ENCODE measurements at places on chromosomes 12 and 14.
A peak's percentile ranks its signal among the peaks of the same experiment; 100 is the strongest.

GRCh38 chr12:21113266-21113665 lies 17.7 kb upstream of the SLCO1B1 start:
- no peak for DNase-seq

GRCh38 chr12:70664465-70664881 lies 27.2 kb upstream of the PTPRB start:
- peak; percentile 64 for DNase-seq

- DNase-seq, result no peak
Observed at GRCh38 chr14:24274101-24274543, 2.7 kb upstream of the RABGGTA start.

DNA sequence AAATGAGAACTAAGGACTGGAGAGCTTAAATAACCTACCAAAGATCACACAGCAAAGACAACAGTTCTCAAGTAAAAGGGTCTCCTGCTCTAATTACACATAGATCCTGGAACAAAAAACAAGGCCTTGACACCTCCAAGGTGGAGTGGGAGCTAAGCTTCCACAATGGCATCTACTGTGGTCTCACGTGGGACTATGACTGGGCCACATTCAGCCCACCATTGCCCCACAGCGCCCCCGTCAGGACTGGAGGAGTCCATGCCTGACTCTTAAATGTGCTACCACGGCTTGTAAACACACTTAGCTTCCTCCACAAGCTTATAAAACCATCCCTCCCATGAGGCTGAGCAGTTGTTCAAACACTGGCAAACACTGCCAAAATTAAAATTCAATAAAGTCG lies 88.5 kb downstream of the GCH1 start:
- DNase-seq, result no peak

GRCh38 chr14:78071016-78071549 lies 99.1 kb upstream of the NRXN3 start:
- DNase-seq, result no peak

DNA sequence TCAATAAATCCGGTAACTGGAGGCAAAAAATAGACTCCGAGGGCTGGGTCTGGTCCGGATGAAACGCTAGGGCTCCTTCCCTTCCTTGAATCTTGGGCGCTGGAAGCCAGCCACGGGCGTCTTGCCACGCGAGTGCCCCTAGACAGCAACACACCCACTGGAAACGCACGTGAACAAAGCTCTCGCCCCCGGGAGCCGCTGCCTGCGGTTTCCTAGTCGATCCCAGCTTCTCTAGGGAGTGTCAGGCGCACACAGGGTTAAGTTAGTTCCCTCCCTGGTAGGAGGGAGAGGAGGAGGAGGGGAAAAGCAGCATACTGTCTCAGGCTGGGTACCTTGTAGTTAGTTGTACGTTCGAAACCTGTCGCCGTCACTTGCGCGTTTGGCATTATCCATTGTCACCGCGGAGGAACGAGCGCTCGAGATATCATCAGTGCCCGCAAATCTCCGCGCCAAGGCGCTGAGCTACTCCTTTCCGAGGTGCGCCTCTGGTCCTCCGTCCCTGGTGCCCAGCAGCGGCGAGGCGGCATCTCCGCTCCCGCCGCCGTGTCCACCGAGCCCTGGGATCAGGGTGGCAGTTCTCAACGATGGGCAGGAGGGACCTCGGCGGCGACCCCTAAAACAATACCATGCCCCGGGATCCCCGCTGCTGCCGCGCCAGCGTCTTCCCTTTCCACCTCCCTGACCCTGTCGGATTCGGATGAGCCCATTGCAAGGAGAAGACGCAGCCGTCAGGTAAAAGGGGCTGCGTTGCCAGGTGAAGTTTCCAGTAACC lies at the start of gene FLRT2:
Gene FLRT2 (plus strand): TSS at position 342 of the 772 bp plus-strand sequence. CDS start 91,371 bp downstream, outside the sequence.
- peak; percentile 95 for DNase-seq

- DNase-seq, result no peak
Observed at GRCh38 chr12:114743289-114743688, 59.3 kb upstream of the TBX3 start.

DNA sequence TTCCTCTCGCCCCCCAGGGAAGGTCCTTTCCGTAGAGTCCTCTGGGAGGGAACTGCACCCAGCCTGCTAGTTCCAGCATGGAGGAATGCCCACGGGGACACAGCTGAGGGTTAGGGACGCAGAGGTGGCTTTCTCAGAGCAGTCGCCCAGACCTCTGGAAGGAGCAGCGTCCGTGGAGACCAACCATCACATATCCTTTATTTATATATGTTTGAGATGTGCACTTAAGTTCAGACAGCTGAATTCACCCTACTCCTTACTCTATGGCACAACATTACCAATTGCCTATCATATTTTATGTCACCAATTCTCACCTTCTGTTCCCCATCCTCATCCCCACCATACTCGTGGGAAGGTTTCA lies 305.6 kb upstream of the DIO3 start:
- no peak for DNase-seq

- DNase-seq, result no peak
Observed at GRCh38 chr14:101073598-101073965, 170.1 kb upstream of the RTL1 start.

DNA sequence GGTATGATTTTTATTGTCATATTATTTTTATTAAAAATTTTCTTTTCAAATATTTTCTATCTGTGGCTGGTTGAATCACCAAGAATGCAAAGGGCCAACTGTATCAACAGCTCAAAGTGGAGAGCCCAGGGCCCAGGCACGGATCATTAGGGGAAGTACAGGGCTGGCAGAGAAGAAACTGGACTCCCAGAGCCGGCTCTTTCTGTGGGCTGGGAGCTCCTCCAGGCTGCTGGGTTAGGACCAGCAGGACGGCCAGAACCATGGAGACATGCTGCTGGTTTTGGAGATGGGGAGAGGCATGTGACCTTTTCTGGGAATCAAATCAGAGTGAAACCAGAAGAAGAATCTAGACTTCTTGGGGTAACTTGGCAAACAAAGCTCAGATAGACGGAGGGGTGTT lies 220.5 kb downstream of the CACNA1C start:
- DNase-seq, result no peak

DNA sequence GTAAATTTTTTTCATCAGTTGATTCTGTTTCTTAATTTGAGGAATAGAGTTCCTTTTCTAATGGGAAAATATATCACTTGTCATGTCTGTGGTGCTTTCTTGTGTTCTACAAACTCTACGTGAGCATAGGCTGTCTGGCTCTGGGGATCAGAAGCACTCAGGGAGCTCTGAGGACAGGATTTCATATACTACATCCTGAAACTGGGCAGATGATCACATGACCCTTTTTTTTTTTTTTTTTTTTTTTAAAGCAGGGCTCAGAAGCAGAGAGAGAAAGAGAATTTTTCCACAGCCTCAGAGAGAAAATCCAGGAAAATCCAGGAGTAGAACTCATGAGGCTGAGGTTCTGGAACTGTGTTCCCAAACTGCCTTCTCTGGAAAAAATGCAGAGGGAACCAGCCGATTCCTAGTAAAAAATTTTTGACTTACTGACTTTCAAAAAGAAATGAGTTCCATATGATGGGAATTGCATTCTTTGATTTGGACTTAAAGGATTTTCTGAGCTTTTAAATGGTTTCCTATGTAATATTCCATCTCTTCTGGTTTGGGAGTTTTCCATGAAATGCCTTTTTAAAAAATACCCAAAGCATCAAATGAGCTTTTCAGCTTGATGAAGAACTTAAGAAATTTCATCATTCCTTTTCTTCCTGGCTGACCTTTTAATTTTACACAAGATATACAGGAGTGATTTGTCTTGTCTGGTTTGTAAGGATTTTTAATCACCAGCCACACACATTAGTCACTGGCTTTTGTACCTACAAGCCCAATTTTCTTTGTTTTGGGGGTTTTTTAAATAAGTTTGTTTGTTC lies 183.1 kb upstream of the HIF1A start:
- DNase-seq, result no peak

DNA sequence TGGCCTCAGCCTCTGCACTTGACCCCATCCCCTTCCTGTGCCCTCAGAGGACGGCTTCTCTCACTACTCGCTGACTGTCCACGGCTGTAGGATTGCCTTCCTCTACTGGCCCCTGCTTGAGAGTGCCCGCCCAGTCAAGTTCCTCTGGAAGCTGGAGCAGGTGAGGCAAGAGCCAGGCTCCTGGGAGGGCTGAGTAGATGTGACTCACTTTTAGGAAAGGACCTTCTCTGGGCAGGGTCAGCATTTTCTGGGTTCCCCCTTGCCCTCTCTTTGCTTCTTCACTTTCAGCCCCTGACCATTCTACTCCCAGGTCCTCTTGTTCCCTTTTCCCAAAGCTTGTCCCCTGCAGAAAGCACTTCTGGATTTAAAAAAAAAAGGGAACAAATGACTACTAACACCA lies 7.7 kb downstream of the CLSTN3 start:
- DNase-seq, result no peak

GRCh38 chr14:102922490-102923200 lies at the start of gene AMN:
AMN (plus strand) TSS chr14:102922663; CDS start chr14:102922689, 26 bp downstream.
- peak; percentile 27 for DNase-seq

DNA sequence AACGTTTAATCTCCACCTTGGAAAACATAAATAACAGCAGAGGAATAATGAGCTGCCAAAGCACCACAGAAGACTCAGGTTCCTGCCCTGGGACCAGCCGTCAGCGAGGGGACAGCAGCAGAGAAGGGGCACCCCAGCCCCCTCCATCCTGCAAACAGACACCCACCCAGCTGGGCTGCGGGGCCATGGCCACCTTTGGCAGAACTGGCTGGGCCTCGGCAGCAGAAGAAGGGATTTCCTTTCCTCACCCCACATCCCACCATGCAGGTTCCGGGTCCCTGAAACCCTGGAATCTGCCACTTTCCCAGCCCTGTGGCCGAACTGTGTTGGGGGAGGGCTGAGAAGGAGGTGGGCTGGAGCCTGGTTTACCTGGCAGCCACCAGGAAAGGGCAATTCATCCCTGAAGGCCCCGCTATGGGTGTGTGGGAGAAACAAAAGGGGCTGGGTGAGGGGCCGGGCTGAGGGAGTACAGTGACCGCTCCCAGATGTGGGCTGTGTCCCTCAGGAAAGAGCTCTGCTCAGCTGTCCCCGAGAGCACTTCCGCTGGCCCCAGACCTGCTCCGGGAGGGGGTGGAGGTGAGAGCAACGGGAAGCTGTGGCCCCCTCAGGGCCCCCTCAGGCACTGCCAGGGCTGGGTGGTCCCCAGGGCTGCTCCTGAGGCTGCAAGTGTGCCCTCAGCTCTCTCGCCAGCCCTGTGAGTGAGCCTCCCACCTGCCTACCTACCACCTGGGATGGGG lies 3.8 kb downstream of the PGF start:
- no peak for DNase-seq

DNA sequence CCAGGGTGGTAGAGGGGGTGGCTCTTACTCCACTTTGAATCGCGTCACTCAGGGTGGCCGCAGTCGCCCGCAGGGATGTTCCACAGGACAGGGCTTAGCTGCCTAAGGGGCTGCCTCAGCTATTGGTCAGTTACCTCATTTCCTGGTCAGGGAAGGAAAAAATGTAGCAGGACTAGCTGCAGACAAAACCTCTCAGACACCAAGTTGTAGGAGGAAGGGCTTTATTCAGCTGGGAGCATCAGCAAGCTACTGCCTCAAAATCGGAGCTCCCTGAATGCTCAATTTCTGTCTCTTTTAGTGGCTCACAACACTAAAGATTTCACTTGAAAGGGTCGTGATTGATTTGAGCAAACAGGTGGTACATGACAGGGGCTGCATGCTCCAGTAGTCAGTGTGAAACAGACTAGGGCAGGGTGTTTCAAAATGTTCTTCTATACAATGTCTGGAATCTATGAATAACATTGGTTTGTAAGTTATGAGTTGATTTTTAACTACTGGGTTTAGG lies 6.4 kb upstream of the CLEC6A start:
- no peak for DNase-seq

- DNase-seq, result no peak
Observed at GRCh38 chr14:73503648-73504047, 12.9 kb downstream of the RIOX1 start.

- DNase-seq, result no peak
Observed at GRCh38 chr12:4135919-4136605, 137.5 kb upstream of the CCND2 start.

Data from dermis blood vessel endothelial cell (primary cell).